ENCODE measurements at places on chromosomes 7 and 10. TPM values are rescaled to one million over a fixed set of nuclear protein-coding genes. Genes with fewer than 3 reads are reported as not detected.

- DNase-seq = no peak
Measured at GRCh38 chr7:110881721-110882120, 209.2 kb upstream of the LRRN3 start.

Gene OR2A42
- 0.37 TPM for total RNA-seq

DNA sequence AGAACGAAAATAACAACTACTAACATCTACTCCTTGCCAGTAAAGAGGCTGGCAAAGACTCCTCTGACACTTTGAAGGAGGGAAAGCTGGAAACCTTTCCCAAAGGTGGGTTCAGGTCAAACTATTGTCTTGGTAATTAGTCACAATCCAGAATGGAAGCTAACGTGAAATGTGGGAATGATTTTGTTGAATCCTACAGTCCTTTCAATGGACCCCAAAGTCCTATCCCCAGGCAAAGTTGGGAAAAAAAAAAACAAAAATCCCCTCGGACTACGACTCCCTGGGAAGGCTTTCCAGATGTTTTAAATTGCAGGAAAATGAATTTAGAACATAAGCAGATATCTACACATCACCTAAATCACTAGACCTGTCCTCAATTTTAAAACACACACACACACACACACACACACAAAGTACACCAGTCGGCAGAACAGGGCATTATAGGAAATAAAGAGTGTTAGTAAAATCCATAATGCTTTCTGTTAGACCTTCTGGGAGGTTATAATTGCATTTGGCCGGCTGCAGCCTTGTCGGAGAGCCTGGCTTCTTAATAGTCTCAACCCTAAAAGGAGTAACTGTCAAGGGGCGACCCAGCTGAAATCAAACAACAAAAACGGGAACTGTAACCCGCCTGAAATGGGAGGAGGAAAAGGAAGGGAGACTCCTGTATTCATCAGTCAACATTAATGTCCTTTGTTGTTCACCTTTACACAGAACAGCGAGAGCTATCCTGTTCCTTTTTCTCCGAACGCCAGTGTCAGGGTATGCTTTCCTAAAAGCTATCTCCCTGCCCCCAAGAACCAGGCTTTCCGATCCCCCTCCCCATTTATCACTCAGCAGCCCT, 1.5 kb downstream of the DOCK4 start:
- no peak for DNase-seq

GRCh38 chr7:77419102-77419501, 3.0 kb upstream of the GSAP start:
- DNase-seq = no peak

DNA sequence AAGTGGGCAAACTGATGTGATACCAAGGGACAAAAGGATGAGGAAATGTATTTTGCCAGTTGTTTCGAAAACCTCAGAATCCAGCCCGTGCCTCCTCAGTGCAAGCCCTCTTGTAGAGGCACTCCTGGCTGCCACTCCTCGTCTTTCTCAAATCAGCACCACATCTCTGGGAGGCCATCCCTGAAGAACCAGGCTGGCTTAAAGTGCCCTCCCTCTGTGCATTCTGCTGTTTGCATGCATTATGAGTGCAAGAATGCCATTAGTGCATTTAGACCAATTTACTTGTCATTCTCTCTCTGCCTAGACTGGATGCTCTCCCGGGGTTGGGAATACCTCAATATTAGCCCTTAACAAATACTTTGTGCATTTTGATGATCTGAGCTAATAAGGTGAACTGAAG, 19.9 kb upstream of the FAM180A start:
- no peak for DNase-seq

DNA sequence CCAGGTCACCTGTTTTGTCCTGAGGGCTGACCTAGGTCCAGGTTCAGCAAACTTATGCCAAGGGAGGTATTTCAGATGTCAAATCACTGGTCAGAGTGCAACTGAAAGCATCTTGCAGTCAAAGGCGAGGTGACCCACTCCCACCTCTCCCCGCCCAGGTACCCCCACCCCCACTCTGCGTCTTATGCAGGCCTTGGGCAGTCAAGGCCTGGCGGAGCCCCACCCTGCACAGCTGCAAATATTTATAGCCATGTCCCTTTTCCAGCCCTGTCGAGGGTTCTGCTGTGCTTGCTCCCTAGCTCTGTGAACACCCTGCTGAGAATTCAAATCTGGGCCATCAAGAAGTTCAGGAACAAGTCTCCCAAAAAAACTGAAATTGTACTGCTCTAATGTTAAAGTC, 40.6 kb upstream of the BMPR1A start:
- no peak for DNase-seq
